ENCODE measurements at places on chromosomes 5 and 9.
A peak's percentile ranks its signal among the peaks of the same experiment; 100 is the strongest.

GRCh38 chr9:131727184-131727759 is 12.6 kb downstream of the RAPGEF1 start:
- no peak for DNase-seq

GRCh38 chr9:971901-972500 is 4.5 kb upstream of the DMRT3 start:
- DNase-seq = peak; percentile 20

- no peak for DNase-seq
These were observed 855 bp downstream of the MCC start for GRCh38 chr5:113487416-113487780.

DNA sequence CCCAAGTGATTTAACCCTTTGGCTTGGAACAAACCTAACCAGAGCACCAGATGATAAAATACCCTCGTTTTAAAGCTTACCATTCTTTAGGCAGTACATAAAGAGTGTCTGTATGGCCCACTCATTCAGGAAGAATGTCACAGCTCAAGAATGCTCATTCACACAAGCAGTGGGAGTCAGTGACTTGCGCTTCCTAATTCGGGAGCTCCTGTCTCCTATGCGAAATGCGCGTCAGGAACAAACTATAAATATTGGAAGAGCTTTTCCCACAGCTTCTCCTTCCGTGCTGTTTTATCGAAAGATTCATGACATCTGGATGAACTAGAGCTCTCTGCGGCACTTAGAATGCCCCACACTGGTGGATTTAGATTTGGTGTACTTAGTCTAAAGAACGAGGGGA is 66.6 kb downstream of the NTRK2 start:
- no peak for DNase-seq

DNA sequence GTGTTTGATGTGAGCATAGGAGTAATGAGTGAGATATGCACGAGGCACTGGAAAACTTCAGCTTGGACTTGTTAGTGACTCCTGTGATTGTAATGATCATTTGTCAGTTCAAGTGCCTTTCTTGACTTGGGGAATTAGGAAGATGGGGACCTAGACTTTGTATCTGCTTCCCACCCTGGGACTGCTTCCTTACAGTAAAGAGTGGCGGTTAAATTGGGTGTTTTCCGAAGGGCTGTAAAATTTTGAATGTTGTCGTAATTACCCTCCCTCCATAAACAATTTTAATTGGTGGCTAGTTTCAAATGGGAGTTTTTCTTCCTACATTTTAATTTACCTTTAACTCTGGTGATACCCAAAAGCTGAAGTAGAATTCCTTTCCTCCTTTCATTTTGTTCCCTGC is 23.5 kb upstream of the FAM120AOS start:
- no peak for DNase-seq

DNA sequence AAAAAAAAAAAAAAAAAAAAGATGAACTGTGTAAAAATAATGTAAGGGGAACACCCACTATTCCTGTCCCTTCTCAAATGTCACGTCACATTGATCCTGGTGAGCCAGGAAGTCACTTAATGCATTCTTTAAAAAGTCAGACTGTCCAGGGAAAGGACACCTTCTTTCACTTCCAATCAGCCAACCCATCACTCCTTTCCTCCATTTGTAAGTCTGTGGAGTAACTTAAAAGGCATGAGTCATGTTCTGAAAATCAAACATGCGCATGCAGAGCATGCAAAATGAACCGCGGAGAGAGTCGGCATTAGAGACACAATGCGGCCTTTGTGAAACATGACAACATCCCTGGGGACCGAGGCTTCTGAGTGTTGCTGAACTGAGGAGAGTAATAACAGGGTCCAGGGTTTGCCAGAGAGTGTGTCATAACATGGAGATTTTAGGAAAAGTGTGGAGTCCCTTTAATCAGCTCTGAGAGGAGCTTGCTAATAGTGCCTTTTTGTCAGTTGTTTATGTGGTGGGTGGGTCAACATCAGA is 77.6 kb upstream of the SEMA6A start:
- no peak for DNase-seq

- no peak for DNase-seq
These were observed 89.7 kb downstream of the ZNF366 start for GRCh38 chr5:72417333-72418062.

DNA sequence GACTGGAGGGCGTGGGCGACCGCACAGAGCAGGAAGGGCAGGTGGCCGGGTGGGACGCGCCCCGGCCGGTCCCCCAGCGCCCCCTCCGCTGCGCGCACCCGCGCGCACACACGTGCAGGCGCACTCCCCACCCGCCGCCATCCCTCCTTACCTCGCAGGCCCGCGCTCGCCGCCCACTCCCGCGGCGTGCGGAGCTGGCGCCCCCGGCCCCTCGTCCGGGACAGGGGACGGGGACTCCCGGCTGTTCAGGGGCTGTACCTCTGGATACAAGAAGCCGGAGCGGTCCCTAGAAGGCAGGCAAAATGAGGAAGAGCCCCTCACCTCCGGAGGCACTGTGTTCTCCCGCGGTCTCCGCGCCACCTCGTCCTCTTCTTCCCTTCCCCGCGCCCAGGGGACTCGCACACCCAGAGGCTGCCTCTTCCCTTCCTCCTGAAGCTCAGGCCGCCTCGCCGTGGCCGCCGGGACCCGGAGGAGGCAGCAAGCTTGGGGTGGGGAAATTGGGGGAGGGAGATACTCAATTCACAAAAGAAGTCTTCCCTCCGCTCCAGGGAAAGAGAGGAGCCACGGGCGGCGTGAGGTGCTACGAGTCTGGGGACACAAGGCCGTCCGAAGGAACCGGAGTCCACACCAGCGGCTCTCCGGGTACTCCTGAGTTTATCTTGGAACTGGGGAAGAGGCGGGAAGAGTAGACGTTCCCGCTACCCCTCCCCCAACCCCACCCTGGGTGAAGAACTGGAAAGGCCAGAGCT is 1.4 kb upstream of the GABRB2 start:
- no peak for DNase-seq

- DNase-seq = no peak
These were observed 35.6 kb upstream of the SMU1 start for GRCh38 chr9:33112094-33112493.

DNA sequence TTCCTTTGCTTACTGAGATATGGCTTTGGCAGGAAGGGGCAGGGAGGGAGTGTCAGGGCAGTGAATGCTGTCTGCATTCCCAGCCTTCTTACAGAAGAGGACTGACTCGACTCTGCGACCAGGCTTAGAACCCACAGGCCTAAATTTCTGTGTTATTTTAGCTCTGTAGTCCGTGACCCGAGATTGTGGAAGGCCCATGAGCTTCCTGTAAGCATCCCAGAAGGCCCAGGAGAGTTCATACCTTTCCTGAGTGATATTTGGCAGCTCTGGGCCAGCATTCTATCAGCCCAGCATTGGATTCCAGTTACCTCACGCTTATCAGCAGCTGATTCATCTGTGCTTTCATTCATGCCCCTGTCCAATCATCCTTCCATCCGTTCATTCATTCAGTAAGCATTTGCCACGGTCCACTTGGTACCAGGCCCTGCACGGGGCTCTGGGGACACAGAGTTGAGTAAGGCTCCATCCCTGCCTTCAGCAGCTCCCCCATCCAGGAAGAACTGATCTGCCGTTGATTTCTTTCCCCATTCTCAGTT is 28.2 kb upstream of the RPL26L1 start:
- no peak for DNase-seq

- no peak for DNase-seq
These were observed 18.9 kb downstream of the RALGPS1 start for GRCh38 chr9:126933334-126933980.

GRCh38 chr5:175795959-175796358 is 75.4 kb upstream of the CPLX2 start:
- no peak for DNase-seq
